ENCODE measurements at places on chromosomes 4 and X.

DNA sequence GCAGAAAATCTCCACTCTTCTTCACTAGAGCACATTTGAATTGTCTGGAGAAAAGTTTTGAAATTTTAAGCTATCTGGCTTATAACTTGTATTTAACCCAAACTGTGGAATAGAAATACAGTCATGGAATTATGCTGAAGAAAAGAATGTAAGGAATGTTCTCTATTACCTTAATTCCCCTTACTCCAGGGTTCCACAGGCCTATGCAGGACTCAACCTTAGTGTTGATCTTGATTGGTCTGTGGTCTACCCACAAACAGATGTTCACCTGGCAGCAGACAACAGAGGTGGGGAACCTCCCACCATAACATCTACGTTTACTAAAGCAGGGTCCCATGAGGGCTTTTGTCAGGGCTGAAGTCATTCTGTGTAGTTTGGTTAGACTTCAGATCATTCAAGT lies 189.3 kb upstream of the GPRIN3 start:
- DNase-seq, result no peak

- no peak for DNase-seq
These were observed 40.1 kb downstream of the UGT2B15 start for GRCh38 chr4:68630371-68630770.

DNA sequence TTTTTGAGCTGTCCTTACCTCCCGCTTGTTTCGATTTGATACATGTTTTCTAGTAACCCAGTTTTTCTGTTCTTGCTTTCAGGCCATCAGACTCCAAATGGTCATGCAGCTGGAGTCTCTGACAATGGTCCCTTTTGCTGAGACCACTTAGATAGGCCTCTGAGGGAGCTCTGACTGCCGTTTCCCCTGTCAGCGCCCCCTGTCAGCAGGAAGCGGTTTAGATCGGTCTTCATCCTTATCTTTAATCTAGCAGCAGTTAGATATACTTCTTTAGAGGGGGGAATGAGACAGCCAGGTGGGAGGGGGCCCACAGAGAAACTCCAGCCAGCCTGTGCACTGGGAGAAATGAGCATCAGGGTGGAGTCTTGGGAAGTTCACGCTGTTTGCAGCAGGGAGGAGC lies 457.9 kb downstream of the GPAT3 start:
- DNase-seq, result no peak

- DNase-seq, result no peak
These were observed 526.0 kb downstream of the CFAP47 start for GRCh38 chrX:36445566-36445965.

DNA sequence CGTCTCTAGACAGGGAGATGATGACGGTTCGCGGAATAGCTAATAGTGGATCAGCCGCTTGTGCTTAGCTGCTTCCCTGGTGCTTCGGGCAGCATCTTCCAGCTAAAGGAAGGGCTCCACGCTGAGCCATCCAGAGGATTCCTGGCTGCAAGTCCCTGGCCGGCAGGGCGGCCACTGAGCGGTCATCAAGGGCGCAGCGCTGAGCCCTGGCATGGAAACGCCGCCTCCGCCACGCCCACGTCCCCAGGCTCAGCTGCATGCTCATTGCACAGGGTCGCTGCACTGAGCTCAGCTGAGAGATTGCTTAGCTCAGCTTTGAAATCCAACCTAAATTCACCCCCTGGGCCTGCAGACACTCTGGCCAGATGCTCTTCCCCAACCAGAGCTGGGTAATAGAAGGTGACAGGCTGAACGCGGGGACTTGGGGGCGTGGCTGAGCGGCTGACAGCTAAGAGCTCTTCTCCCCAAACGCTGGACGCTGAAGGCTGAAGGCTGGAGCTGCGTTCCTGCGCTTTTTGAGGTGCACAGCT lies 118.2 kb upstream of the KIT start:
- DNase-seq, result peak; percentile 40

- no peak for DNase-seq
These were observed 36.4 kb downstream of the FAT1 start for GRCh38 chr4:186687265-186687664.

DNA sequence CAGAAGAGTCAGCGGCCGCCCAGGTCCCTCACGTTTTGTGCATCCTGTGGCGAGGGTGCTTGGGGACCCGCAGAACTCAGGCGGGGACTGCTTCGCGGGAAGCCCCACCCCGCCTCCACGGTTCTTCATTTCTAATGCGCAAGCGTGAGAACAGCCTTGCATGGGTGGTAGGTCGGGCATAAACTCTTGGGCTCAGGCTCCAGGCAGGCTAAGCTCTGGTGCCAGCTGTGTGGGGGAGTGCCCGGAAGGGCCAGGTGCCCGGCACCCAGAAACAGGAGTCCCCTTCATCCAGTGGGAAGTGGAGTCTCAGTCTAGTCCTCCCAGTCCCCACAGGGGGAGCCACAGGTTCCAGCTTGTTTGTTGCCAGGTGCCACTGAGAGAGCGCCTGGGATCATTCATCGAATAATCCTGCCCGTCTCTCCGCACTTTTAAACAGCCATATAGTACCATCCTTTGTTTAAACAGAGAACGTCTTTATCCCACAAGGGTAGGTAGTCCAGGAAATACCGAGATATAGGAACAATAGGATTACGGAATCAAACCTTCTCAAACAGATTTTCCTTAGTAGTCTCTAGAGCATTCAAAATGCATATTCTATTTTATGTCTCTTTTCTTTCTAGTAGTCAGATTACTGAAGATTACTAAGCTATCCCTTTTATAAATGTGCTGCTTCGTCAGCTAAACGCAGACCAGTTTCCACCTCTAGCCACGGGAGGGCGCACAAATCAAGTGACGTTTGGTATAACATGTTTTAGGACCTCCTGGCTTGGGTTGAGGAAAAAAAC lies 12.7 kb upstream of the RBBP7 start:
- peak; percentile 61 for DNase-seq

GRCh38 chr4:61841714-61842113 lies 641.6 kb downstream of the ADGRL3 start:
- no peak for DNase-seq

- DNase-seq, result no peak
These were observed 32.0 kb downstream of the HAND2 start for GRCh38 chr4:173498023-173498422.

DNA sequence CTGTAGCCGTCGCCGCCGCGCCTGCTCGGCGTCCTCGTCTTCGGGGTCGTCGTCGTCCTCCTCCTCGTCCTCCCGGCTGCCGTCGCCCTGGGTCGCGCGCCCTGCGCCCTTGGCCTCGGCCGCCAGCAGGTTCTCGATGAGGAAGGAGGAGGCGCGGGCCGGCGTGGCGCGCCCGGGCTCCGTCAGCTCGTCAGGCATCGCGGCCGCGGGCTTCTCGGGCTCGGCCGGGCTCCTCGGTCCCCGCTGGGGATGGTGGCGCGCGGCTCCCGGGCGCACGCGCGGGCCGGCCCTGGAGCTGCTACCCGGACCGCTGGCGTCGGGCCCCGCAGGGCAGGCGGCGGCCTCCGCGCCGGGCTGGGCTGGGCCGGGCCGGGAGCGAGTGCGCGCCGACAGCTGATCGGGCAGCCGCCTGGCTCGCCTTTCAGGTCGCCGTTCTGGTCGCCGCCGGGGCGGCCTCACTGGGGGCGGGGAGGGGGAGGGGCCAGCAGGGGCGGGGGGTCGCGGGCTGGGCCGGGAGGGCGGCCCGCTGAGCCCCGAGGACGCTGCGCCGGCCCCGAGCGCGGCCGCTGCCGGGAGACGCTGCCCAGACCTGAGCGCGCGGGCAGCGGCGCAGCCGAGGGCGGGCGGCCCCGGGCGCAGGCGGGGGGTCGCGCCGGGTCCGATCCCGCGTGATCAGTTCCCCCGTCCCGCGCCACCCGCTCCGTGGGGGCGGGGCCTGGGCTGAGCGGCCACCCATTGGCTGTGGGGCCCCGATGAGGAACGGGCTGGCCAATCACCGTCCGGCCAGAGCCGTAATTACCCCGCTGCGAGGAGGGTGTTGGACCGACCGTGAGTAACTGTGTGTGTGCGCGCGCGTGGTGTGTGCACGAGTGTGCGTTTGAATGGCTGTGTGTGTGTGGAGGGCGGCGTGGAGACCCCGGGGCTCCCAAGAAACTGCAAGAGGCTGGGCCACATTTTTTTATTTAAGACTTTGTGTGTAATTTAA lies at the start of gene HMX1:
HMX1 (minus strand) TSS at position 423 of the 985 bp plus-strand sequence; CDS start at position 198, 225 bp downstream.
- DNase-seq, result no peak

DNA sequence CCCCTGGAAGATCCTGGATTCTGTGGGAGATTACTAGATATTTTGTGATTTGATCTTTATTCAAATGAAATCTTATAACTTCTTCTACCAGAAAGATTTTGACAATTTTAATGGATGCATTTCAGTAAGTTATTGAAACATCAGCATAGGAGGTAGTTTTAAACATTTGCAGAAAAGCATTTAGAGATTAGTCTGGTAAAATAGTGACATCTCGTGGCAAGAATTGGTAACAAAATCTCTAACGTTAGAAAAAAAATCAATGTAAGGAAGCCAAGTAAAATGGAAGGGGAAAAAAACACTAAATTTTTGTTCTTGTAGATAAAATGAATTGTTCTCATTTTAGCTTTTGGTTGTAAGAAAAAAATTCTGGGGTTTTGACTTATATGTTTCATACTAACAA lies 73.3 kb downstream of the TASL start:
- DNase-seq, result peak; percentile 3

- no peak for DNase-seq
These were observed 147.9 kb downstream of the CHIC2 start for GRCh38 chr4:53916431-53916889.

- DNase-seq, result no peak
These were observed 29.8 kb upstream of the IL13RA2 start for GRCh38 chrX:115047181-115047580.

DNA sequence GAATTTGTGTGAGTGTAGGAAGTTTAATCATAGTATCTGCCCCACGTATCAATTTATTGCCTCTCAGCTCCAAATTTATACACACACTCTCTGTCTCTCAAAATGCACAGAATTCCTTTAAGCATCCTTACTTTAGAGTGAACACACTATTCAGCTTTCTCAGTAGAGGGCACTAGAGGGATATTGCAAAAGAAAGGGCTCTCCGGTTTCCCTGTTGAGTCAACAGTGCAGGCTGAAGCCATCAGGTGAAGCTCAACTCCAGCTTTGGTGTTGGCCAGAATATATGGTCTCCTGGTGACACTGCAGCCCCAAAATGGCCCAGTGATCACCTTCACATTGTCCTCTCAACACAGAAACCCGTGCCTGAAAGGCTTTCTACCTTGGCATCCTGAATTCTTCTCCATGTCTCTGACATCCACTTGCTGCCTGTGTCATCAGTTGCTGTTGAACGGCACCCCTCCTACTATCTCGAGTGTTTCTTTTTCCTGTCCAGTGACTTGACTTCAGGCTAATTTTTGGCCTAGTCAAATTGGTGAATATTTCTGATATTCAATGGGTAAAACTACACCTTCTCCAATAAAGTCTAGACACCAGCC lies 670.5 kb downstream of the GABRG1 start:
- DNase-seq, result no peak

DNA sequence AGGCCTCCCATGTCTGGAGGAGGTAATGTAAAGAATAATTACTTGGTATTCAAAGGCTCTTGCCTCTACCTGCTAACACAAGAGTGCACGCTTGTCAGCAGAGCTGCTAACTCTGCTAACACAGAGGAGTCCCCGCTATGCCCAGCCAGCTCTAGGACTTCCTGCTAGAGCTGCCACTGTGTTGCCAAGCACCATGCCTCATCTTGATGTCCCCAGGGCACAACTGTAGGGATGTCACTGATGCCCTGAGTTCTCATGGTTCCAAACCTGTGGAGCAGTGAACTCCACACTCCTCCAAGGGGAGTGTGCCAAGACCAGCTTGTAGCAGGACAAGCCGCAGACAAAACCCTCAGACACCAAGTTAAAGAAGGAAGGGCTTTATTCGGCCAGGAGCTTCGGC lies 55.3 kb upstream of the CLDN24 start:
- DNase-seq, result no peak

DNA sequence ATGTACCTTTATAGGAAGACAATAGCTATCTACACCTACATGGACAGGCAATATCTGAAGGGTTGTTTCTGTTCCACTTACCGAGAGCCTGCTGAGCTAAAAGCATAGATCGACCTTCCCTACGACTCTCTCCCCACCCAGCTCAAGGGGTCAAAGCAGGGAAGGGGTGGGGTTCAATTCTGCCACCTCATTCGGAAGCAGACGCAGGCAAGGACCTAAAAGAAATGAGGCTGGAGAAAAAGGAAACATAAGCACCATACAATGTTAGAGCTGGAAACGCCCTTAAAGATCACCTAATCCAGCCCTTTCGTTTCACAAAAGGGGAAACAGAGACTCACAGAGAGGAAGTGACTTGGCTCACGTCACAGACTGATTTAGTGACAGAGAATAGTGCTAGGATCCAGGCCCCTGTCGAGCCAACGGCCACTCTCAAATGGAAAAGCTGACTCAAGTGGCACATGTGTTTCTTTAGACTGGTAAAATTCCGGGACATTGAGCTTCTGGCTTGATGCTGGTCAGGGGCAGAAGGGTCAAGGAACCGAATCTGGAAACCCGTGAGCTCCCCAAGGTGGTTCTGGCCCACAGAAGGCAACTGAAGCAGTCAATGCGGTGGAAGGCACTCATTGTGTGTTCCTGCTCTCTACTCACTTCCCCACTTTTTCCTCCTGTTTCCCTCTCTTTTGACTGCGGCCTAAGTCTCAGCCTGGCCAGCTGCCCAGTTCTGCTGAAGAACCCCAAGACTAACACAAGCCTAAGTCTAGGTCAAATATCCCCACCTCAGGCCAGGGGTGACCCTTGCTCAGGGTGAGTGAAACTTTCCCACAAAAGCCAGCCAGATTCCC lies 7.5 kb downstream of the SEPTIN6 start:
- DNase-seq, result peak; percentile 77

DNA sequence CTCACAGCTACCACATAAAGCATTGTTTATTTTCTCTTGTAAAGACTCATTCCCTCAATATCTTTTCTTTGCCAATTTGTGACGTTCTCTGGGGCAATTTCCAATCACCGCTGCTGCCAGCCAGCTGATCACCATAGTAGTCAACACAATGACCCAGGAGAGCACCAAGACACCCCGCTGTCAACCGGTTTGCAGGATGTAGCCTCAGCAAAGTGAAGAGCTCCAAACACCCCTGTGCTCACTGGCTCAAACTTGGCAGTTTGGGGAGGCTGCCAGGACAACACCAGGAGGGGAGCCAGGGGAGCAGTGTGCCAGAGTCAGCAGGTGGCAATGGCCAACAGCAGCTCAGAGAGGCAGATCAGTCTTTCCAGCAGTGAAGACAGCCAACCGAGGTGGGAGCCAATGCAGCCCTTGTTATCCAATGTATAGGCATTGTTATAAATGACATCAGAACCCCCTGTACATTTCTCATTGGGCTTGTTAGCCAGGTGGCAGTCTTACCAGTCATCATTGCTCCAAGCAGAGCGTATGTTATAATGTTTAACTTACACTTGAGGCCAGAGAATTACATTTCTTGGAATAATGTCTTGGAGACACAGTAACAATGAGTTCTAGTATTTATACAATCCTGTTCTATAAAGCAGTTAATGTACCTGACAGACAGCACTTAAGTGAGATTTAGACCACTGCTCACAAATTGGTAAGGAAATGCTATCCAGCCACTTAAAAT lies 274.9 kb upstream of the GK2 start:
- no peak for DNase-seq

DNA sequence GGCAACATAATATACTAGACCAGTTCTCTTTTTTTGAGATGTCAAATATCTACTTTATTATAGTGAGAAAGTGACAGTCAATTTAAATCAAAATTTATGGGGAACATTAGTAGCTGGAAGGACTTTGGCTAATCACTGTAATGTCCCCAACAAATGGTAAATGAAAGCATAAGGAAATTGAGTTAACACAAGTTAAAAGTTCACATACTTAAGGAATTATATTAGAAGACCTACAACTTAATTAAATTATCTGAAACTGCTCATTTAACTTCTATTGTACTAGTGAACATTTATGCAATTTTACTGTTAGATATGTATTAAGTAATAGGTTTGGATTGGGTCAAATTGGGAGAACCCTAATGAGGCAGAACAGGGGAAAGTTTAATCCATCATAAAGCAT lies 160.3 kb upstream of the TENM3 start:
- DNase-seq, result no peak
